ENCODE measurements at places on chromosomes 4 and X.
A peak's percentile ranks its signal among the peaks of the same experiment; 100 is the strongest.

GRCh38 chr4:74623041-74623440 is 171.3 kb downstream of the BTC start:
- DNase-seq = no peak

GRCh38 chr4:57071326-57071725 is 38.9 kb downstream of the IGFBP7 start:
- DNase-seq = peak; percentile 23

DNA sequence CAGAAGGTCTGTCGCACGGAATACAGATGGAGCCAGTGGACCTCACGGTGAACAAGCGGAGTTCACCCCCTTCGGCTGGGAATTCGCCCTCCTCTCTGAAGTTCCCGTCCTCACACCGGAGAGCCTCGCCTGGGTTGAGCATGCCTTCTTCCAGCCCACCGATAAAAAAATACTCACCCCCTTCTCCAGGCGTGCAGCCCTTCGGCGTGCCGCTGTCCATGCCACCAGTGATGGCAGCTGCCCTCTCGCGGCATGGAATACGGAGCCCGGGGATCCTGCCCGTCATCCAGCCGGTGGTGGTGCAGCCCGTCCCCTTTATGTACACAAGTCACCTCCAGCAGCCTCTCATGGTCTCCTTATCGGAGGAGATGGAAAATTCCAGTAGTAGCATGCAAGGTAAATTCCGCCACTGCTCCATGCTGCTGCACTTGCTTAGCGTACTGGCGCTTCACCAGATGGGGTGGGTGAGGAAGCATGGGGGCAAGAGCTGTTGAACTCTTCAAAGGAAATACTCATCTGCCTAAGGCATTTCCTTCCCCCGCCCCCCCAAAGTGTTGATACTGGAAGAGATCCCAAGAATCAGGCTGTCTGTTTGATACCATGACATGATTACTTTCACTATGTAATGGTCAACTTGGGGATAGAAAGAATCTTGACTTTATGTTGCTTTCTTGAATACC is 24.8 kb downstream of the KLF3 start:
- DNase-seq = no peak

GRCh38 chr4:121449416-121449815 is 68.6 kb upstream of the QRFPR start:
- no peak for DNase-seq

DNA sequence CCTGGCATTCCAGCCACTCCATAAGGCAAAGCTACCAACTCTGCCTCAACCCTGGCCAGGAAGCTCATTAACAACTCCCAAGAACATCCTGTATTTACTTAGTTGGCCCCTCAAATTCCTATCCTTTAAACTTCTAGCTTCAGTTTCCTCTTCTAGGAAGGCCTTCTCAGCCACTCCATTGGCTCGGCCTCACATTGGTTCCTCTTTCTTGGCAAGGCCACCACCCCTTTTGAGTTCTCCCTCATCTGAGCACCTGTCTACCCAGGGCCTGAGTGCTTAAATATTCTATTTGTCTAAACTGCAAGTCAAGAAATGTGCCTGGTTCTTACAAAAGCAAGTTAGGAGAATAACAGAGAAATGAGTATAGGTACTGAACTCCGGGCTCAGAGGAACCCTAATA is 10.0 kb downstream of the SMC1A start:
- DNase-seq = no peak

GRCh38 chr4:8182858-8183725 is 16.0 kb upstream of the SH3TC1 start:
- DNase-seq = no peak

GRCh38 chr4:183544109-183544508 is 39.3 kb downstream of the ING2 start:
- no peak for DNase-seq

DNA sequence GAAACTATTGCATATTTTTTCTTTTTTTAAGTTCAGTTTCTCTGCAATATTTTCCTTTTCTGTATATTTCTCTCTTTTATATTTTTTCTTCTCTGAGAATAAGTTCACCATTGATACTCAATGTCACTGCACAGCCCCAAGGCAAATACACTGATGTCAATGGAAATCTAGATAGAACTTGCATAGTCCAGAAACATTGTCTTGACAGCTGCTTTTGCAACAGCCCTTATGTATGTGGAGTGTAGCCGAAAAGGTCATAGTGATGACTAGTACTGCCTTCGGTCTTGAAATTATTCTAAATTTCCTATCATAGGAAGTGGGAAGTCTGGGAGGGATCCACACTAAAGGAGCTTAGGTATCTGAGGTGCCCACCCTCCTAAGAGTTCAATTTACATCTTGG is 150.0 kb downstream of the SPOCK3 start:
- no peak for DNase-seq

DNA sequence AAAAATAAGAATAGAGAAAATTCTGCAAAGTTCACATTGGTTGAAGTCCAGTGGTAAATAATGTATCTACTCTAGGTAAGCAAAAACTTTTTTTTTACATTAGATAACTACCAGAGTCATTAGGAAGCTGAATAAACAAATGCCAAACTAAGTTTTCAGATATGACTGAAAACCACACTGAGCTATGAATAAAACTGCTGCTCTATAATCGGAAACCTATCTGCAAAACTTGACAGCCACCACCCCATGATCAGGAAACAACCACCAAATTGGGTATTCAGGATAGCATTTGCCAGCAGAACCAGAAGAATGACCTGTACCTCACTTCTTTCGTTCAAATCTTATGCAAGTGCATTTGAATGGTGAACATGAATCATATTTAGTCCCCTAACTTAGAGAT is 173.0 kb upstream of the TET2 start:
- no peak for DNase-seq

DNA sequence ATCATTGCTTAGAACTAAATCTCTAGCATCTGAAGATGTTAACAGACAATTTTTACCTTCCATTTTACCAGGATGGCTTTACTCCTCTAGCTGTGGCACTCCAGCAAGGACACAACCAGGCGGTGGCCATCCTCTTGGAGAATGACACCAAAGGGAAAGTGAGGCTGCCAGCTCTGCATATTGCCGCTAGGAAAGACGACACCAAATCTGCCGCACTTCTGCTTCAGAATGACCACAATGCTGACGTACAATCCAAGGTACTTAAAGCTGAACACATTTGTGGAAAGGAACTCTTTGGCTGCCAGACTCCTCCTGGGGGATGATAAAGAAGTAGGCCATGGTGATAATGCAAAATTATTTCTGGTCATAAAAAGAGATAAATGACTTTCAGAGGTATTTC is 187.5 kb downstream of the ANK2 start:
- DNase-seq = no peak

- DNase-seq = peak; percentile 39
These were observed 63.2 kb downstream of the ANAPC10 start for GRCh38 chr4:145034727-145035211.

DNA sequence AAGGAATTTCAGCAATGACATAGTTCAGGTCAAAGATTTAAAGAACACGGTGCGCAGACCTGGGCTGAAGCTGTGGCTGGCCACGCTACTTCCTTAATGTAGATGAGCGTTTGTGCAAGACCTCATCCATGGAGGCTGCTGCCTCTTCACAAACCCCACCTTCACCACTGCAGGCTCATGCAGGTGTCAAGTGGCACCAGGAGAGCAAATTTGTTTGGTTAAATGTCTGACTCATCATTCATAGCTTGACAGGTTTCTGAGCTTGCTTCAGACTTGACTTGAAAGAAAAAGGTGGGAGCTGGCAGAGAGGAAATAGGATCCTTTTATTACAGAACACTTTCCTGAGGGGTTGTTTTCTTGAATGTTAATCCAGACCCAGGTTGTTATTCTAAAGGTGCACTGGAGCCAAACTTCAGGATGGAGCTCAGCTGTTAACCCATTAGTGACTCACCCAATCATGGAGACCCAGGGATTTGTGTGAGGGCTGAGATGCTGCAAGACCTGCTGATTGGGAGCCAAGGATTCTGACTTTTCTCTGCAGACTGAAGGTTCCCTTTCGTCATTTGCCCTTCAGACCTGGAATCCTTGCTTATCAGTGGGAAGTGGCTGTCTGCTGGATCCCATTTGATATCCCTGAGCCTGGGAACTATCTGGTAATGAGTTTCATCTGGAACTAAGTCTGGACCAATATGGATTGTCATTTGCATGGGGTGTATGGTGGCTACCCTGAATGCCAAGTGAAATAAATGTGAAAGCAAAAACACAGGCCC is 315.3 kb downstream of the PTTG2 start:
- no peak for DNase-seq

GRCh38 chrX:40418813-40419195 is 162.0 kb upstream of the ATP6AP2 start:
- no peak for DNase-seq

DNA sequence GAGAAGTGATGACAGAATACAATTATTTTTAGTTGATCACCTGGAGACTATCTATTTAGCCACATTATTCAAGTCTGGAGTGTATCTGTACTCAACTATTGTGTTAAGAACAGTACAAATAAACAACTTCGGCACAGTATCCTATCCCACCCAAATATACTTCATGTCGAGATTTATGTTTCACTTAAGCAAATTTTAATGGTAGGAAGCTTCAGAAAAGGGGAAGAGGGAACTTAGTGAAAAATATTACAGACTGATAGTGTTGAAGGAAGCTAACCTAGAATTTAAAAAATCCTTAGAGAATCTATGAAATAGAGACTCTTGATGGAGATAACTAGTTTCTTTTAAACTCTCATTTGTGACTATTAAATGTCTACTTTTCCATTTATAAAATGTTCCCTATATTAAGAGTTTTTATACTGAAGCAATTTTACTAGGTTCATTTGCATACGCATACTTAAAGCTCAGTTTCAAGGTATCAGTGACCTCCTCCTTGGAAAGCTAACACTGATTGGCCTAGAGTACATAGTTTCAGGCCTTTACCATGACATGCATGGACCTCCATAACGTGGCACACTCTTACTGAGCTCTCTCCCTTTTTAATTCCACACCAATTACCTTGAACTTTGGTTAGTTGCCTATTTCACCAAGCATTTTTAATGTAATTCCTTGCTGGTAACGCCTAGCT is 197.7 kb downstream of the CAMK2D start:
- DNase-seq = no peak

- DNase-seq = no peak
These were observed 66.0 kb downstream of the APBB2 start for GRCh38 chr4:41148292-41148691.

GRCh38 chr4:7147661-7148310 is 44.6 kb upstream of the SORCS2 start:
- DNase-seq = no peak

GRCh38 chrX:122344816-122345215 is 839.3 kb upstream of the GRIA3 start:
- DNase-seq = no peak

GRCh38 chrX:101617211-101618191 is at the start of gene ARMCX6:
ARMCX6 (minus strand) TSS chrX:101618000; CDS start chrX:101616620, 1,380 bp downstream.
- DNase-seq = peak; percentile 31

- peak; percentile 16 for DNase-seq
These were observed 39.4 kb downstream of the RAPGEF2 start for GRCh38 chr4:159142241-159142640.

GRCh38 chr4:187179086-187180058 is 455.7 kb upstream of the FAT1 start:
- DNase-seq = no peak

DNA sequence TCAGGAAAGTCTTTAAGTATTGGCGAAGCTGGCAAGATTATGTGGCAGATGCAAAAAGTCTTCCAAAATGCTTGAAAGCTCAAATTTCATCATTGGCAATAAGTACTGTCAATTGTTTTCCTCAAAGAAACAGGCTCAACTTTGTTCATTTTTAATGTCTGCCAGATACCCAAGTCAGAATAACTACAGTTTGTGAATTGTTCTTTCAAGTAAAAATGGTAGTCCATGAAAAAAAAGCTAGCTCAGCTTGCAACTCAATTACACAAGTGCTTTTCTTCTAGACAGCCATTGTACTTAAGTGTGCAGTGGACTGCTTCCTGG is 70.5 kb downstream of the AFF1 start:
- DNase-seq = no peak

DNA sequence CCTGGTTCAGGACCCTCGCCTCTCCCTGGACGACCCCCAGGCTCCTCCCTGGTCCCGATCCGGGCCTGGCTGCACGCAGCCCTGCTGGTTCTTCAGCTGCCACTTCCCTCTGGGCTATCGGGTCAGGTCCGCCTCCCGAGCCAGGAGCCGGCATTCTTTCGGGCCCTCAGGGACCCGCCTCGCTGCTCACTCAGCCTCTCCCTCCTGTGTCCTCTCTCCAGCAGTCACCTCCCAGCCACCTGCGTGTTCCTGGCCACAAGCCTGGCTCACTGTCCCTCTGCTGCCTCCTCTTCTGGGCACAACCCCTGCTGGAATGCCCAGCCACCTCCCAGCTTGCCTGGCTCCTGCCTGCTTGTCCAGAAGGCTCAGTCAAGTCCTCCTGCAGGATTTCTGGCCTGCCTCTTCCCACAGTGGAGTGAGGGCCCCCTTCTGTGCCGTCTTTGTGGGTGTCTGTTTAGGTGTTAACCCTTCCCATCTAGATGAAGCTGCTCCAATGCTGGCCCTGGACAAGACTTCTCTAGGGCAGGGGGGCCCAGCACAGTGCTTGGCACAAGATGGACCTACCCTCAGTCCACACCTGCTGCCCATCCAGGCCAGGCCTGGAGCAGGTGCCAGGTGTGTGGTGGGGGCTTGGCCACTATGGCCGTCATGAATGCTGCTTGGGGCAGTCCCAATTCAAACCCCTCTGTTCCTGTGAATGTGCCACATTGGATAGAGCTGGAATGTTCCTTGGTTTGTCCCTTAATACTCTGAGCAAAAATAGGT is 2.2 kb downstream of the WFS1 start:
- no peak for DNase-seq

DNA sequence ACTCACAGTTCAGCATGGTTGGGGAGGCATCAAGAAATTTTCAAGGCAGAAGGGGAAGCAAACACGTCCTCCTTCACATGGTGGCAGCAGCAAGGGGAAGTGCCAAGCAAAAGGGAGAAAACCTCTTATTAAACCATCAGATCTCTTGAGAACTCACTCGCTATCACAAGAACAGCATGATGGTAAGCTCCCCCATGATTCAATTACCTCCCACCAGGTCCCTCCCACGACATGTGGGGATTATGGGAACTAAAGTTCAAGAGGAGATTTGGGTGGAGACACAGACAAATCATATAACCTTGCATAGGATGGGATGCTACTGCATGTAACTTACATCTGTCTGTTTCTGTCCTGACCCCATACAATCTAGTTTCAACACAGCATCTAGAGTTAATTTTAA is 511.8 kb upstream of the ARX start:
- DNase-seq = no peak

DNA sequence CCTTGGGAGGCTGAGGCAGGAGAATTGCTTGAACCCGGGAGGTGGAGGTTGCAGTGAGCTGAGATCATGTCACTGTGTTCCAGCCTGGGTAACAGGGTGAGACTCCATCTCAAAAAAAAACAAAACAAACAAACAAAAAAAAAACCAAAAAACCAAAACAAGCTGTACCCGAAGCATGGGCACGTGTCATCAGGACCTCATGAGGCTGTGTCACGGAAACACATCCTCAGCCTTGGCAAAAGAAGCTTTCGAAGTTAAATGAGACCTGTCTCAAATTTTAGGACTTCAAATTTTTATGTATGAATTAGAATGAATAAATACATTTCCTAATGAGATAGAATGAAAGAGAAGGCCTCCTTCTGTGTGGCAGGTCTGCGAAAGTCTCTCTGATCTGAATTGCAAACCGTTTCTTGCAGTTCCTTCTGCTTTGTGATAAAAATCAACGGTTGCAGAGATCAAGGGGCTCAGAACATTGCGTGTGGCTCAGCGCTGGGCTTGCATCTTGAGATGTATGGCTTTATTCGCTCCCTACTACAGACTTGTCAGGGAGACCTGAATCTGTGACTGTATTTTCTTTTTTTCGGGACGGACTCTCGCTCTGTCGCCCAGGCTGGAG is 19.5 kb upstream of the CRLF2 start:
- DNase-seq = no peak

All from fibroblast of skin of left biceps (primary cell).